ENCODE measurements at places on chromosomes 2 and 18. TPM values are rescaled to one million over a fixed set of nuclear protein-coding genes. Genes with fewer than 3 reads are reported as not detected.

Gene PCGF1
- total RNA-seq = 15.2 TPM

GRCh38 chr2:197205585-197206215, 104.9 kb downstream of the ANKRD44 start:
- H3K36me3 ChIP-seq = no peaks in the 10 kb centered on the region
- H3K27ac ChIP-seq = no peak overlapping the region
- H3K4me3 ChIP-seq = no peak overlapping the region
- DNase-seq = no peak
- no peaks in the 10 kb centered on the region for H3K4me1 ChIP-seq

DNA sequence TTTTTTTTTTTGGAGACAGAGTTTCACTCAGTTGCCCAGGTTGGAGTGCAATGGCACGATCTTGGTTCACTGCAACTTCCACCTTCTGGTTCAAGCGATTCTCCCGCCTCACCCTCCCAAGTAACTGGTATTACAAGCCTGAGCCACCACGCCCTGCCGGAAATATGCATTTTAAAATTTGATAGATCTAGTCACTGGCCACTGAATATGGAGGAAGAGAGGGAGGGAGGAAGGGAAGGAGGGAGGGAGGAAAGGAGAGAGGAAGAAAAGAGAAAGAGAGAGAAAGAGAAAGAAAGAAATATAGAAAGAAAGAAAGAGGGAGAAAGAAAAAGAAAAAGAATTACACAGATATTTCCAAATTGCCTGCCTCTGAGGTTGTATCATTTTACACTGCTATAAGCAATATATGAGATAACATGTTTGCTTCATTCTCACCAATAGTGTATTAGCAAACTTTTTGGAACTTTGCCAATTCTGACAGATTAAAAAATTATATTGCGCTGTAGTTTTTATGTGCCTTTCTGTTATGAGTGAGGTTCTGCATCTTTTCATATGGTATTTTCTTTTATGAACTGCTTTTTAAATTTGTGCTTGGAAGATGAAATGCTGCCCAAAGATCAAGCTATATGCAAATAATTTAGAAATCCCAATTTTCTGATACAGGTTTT, 161.2 kb upstream of the MAP3K20 start:
- DNase-seq = no peak
- H3K4me1 ChIP-seq = no peaks in the 10 kb centered on the region
- H3K4me3 ChIP-seq = no peak overlapping the region
- H3K27me3 ChIP-seq = no peaks in the 10 kb centered on the region
- H3K27ac ChIP-seq = no peak overlapping the region

- H3K36me3 ChIP-seq = no peaks in the 10 kb centered on the region
- H3K27ac ChIP-seq = no peak overlapping the region
- DNase-seq = no peak
- H3K4me3 ChIP-seq = no peak overlapping the region
Observed at GRCh38 chr18:58004317-58004716, 39.7 kb upstream of the NEDD4L start.

GRCh38 chr18:44691148-44691925, 10.6 kb downstream of the SETBP1 start:
- peak overlapping the region; percentile 52 for H3K27ac ChIP-seq
- H3K36me3 ChIP-seq = no peaks in the 10 kb centered on the region
- peak; percentile 60 for DNase-seq
- H3K4me3 ChIP-seq = no peak overlapping the region
- peaks cover 24% of the 10 kb centered on the region for H3K4me1 ChIP-seq

GRCh38 chr2:204748286-204748685, 203.0 kb downstream of the PARD3B start:
- H3K27me3 ChIP-seq = no peaks in the 10 kb centered on the region
- DNase-seq = no peak
- H3K27ac ChIP-seq = no peak overlapping the region

GRCh38 chr2:69945441-69945840, 16.0 kb downstream of the ASPRV1 start:
- no peak overlapping the region for H3K4me3 ChIP-seq
- H3K4me1 ChIP-seq = no peaks in the 10 kb centered on the region
- peaks cover 21% of the 10 kb centered on the region for H3K36me3 ChIP-seq
- peak overlapping the region; percentile 13 for H3K27ac ChIP-seq
- DNase-seq = no peak

GRCh38 chr2:186641807-186642321, 52.0 kb upstream of the FAM171B start:
- no peaks in the 10 kb centered on the region for H3K27me3 ChIP-seq
- no peak overlapping the region for H3K27ac ChIP-seq
- H3K4me1 ChIP-seq = no peaks in the 10 kb centered on the region
- no peak overlapping the region for H3K4me3 ChIP-seq
- DNase-seq = no peak

GRCh38 chr2:2020897-2021296, 276.6 kb upstream of the PXDN start:
- no peak overlapping the region for H3K4me3 ChIP-seq
- H3K4me1 ChIP-seq = no peaks in the 10 kb centered on the region
- no peaks in the 10 kb centered on the region for H3K36me3 ChIP-seq

Gene CHRNG
- total RNA-seq = not detected

Gene SRBD1
- total RNA-seq = 14.1 TPM

- H3K27me3 ChIP-seq = no peaks in the 10 kb centered on the region
- H3K4me1 ChIP-seq = no peaks in the 10 kb centered on the region
- H3K27ac ChIP-seq = no peak overlapping the region
- no peak overlapping the region for H3K4me3 ChIP-seq
- no peak for DNase-seq
- no peaks in the 10 kb centered on the region for H3K36me3 ChIP-seq
Observed at GRCh38 chr2:8697190-8697589, 15.3 kb downstream of the ID2 start.

DNA sequence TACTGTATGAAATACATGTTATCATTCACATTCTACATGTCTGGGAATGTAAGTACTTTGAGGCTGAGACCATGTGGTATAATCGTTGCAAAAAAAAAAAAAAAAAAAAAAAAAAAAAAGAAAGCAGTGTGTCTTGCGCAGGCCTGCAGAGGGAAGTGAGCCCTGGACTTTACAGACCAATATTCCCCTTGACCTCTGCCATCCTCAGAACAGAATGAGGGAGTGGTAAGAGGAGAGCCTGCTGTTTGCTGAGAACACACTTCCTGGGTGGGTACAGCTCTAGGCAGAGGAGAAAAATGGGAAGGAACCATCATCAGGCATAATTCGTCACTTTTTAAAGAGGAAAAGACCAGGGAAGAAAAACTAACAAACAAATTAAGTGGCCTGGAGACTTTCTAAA, 28.8 kb upstream of the TBC1D8 start:
- no peaks in the 10 kb centered on the region for H3K27me3 ChIP-seq
- DNase-seq = no peak
- H3K4me1 ChIP-seq = no peaks in the 10 kb centered on the region
- H3K4me3 ChIP-seq = no peak overlapping the region
- no peaks in the 10 kb centered on the region for H3K36me3 ChIP-seq

Gene ZNF385B
- total RNA-seq = 9.0 TPM

GRCh38 chr2:9238591-9239326, 32.1 kb downstream of the ASAP2 start:
- H3K4me1 ChIP-seq = no peaks in the 10 kb centered on the region
- no peaks in the 10 kb centered on the region for H3K36me3 ChIP-seq
- H3K27ac ChIP-seq = no peak overlapping the region
- no peak overlapping the region for H3K4me3 ChIP-seq
- H3K27me3 ChIP-seq = no peaks in the 10 kb centered on the region
- DNase-seq = no peak

- no peak for DNase-seq
- no peak overlapping the region for H3K27ac ChIP-seq
- no peaks in the 10 kb centered on the region for H3K4me1 ChIP-seq
- no peak overlapping the region for H3K4me3 ChIP-seq
- no peaks in the 10 kb centered on the region for H3K27me3 ChIP-seq
- H3K36me3 ChIP-seq = no peaks in the 10 kb centered on the region
Observed at GRCh38 chr2:149180226-149180875, 141.9 kb downstream of the LYPD6B start.

GRCh38 chr18:72612894-72613533, 68.9 kb upstream of the CBLN2 start:
- no peaks in the 10 kb centered on the region for H3K4me1 ChIP-seq
- H3K27ac ChIP-seq = no peak overlapping the region
- H3K36me3 ChIP-seq = no peaks in the 10 kb centered on the region
- no peak overlapping the region for H3K4me3 ChIP-seq
- DNase-seq = no peak
- H3K27me3 ChIP-seq = no peaks in the 10 kb centered on the region

Gene MFSD2B
- not detected for total RNA-seq

DNA sequence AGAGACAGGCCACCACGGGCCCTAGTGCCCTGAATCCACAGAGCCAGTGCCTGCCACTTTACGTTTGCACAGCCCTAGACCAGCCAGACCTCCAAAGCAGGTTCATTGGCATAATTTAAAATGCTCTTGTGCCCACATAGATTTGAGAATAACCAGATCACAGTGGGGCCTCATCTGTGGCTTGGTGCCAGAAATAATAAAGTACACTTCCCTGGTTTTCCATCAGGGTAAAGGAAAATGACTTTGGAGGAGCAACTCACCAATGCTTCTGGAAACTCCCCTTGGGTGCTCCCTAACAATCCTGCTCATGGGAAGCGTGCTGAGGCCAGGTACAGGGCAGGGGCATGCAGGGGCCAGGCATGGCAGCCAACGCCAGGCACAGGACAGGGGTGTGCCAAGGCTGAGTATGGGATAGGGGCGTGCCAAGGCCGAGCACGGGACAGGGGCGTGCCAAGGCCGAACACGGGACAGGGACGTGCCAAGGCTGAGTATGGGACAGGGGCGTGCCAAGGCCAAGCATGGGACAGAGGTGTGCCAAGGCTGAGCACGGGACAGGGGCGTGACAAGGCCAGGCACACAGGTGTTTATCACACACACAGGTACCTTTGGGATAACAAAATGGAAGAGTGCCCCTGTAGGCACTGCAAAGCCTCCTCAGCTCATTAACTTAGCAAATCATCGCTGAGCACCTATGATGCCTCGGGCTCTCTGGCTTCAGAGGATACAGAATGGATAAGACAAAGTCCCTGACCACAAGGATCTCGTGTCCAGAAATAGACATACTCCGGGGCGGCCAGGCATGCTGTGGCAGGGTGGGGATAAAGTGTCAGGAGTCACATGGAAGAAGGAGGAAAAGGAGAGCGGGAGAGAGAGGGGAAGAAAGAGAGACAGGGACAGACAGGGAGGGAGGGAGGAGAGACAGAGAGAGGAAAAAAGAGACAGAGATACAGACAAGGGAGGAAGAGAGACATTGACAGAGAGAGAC, 334.7 kb downstream of the EIPR1 start:
- no peaks in the 10 kb centered on the region for H3K36me3 ChIP-seq
- H3K4me1 ChIP-seq = peaks cover 3% of the 10 kb centered on the region
- H3K27ac ChIP-seq = no peak overlapping the region
- no peaks in the 10 kb centered on the region for H3K27me3 ChIP-seq

DNA sequence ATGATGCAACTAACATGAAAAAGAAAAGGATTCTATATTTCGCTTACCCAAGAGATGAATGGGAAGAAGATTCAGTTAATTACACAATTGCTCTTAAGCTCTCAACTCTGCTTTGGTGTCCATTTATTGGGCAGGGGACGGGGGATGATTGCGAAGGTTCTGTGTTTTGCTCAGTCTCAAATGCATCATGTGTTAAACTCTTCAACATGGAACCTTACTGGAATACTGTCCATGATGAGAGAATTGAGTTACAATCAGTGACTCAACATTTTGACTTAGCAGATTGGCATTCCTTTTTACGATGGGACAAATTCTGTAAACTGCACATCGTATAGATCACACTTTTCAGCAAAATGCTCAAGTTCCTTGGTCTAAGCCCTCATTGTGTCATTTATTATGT, 135.6 kb downstream of the RBMS1 start:
- H3K36me3 ChIP-seq = no peaks in the 10 kb centered on the region
- no peak for DNase-seq
- H3K27me3 ChIP-seq = no peaks in the 10 kb centered on the region
- no peaks in the 10 kb centered on the region for H3K4me1 ChIP-seq
- H3K27ac ChIP-seq = no peak overlapping the region
- H3K4me3 ChIP-seq = no peak overlapping the region

DNA sequence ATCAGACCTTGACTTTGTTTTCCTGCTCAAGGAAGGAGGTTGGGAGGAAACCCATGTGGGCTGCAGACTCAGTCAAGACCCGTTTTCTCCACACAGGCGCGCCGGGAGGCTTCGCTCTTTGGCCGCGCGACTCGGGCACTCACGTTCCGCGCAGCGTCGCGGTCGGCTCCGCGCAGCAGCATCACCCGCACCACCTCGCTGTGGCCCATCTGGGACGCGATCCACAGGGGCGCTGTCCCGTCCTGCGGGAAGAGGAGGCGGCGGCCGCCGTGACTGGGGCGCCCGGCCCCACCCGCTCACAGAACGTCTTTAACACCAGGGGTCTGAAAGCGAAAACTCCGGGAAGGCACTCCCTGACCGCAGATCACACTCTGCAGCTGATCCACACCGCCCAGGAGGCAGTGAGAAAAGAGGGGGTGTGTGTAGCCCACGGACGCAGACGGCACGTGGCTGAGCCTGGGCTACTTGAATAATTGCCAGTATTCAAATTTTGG, 33.1 kb upstream of the NPC1 start:
- no peaks in the 10 kb centered on the region for H3K27me3 ChIP-seq
- peaks cover 7% of the 10 kb centered on the region for H3K4me1 ChIP-seq
- H3K36me3 ChIP-seq = no peaks in the 10 kb centered on the region
- DNase-seq = no peak

DNA sequence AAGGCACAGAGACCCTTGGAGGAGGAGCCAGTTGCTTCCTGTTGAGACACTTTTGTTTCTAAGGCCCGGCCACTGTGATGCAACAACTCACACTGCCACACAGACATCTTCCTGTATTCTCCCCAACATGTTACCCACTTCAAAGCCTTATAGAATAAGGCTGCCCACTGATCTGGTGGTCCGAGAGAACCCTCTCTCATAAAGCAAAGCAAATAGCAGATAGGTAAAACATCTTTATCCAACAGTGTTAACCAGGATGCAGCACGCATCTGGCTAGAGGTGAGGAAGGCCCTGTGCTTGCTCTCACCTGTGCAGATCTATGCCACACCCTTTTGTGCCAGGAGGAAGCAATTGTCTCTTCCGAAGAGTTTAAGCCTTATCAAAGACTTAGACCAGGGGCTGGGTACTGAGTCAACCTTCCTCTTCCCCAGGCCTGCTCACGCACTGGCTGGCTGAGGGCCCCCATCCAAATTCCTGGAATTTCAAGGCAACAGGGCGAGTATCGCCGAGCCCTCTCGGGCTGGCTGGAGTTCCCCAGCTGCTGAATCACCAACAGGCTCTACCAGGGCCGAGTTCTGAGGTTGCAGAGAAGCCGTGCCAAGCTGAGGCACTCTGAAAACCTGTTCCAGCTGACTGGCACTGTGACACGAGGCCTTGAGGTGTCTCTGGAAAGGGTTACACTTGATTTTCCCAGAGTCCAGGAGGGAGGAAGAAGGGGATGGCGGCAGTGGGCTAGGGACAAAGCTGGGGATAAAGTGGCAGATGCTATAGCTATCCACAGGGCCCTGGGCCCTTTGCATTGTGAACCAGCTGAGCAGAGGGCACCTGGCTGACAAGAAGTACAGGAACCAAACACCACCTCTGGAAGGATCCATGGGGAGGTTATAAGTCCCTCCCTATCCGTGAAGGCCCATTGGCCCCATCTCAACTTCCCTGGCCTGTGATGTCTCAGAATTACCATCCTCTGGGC, 29.3 kb downstream of the TGFA start:
- no peak overlapping the region for H3K4me3 ChIP-seq
- no peaks in the 10 kb centered on the region for H3K36me3 ChIP-seq
- DNase-seq = peak; percentile 53
- no peaks in the 10 kb centered on the region for H3K4me1 ChIP-seq
